ENCODE measurements at places on chromosomes 12 and 14.
A peak's percentile ranks its signal among the peaks of the same experiment; 100 is the strongest.

DNA sequence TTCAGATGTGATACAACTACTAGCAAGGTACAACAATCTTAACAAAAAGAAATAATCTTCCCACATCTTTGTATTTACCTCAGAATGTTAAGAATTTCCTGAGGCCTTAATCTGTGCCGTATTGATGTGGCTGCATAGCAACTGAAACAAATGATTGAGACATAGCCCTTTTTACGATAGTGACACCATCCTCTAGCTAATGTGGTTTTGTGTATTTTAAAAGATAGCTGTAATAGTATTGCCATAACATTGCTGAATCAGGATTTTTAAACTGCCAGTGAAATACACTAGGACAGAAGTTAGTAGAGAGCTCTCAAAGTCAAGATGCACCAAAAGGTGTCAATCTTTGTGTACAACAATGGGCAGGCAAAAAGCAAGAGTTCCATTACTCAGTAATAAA lies 11.9 kb downstream of the NPAS3 start:
- no peak for DNase-seq

DNA sequence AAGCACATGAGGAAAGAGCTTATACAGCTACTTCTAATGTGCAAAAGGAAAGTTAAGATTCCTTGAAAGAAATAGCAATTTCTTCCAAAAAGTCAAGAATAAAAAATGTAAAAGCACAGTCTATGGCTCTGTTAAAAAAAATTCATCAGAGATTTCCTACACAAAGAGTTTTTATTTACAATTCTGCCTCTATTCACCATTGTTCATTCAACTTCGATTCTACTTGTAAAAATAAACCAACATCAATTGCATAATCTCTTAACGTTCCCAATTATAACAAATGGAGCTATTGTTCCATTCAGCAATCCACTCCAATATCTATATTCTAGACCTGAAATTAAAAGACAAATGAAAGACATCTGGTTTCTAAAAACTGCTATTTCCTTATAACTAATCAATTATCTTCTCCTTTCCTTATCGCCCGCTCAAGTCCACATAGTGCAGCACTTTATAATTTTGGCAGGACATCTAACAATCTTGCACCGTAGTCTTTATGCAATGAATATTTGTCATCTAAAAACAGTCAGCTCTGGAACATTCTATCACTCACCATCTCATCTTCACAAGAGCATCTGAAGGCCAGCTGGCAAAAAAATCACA lies 6.2 kb downstream of the EIF2S3B start:
- no peak for DNase-seq

DNA sequence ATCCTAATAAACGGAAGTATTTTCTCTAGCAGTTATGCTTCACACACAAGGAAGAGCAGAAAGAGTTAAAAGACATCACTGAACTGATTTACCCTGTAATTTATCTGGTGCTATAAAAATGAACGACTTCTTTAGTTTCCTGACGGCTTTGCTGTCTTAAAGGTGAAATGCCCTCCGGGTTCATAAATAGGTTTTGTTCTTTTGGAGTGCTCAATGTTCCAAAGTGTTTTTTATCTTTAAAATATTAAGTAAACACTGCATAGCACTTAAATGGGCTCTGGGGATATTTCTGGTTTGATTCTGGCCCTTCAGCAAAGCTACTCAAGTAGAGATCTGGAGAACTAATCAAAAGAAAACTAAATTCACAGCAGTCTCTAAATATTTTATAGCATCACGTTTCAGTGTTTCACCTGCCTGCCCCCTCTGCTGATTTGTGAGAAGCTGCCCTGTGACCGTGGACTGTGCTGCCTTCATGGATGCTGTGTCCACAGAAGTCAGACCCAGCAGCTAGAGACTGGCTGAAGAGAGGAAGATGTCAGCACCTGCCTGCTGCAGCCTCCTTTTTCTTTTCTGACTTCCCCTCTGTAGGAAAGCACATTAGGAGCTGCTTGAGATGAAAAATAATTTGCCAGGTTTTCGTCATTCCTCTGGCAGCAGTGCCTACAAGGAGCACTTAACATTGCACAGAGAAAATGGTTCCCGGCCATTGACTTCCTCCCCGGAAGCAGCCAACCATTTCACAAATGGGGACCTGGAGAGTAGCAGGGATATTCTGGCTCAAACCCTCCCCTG lies 205.1 kb upstream of the FSCB start:
- no peak for DNase-seq

DNA sequence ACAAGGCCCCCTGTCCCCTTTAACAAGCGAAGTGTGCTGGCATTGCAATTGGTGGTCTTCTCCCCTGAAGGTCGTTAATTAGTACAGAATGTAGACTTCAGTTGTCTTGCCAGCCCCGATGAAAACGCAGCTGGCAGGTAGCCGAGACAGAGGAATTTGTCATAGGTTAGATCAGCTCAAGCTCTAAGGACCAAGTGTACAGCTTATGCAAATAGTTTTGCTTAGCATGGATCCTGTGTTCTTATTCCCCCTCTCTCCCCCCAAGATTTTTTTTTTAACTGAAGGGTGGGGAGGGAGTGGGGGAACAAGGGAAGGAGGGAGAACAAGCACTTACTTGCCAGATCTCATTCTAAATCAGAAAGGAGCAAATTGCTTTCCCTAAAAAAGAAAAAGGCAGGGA lies 58.6 kb upstream of the PARP11 start:
- DNase-seq: no peak

DNA sequence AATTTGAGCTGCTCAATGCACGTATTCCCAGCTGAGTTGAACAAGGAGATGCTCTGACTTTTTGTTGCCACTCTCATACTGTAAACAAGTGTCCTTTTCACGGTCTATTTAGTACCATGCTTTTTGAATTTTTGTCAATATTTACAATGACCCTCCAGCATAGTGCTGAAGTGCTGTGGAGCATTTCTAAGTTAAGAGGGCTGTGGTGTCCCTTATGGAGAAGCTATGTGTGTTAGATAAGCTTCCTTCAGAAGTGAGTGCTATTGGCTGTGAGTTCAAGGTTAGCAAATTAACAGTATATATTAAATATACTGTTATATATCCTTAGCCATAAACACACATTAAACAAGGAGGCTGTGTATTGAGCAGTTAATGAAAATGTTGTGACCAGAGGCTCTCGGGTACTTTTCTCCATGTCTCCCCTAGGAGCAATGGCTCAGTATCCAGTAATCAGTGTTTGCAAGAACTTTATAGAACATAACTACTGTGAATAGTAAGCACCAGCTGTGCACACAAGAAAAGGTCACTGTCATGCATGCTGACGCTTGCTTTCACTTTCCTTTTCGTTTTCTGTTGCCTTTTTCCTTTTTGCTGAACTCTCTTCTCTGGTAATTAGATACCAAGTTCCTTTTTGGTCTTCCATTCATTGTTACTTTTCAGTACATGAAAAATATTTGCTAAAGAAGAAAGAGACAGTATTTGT lies 187.2 kb upstream of the NEDD1 start:
- DNase-seq: peak; percentile 61

DNA sequence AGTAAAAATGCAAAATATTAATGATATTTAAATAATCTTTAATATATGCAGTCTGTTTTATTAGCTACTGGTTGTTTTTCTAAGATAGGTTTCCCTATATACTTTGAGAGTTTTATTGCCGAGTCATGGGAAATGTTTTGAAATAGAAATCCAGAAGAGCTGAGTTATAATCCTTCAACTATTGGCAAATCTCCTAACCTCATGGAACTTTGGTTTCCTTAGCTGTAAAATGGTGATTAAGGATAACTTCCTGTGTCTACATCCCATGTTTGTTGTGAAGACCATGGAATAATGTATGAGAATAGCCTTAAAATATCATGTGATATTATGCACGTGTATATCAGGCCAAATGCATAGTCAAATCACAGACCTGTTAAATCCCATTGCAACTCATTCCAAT lies 51.0 kb downstream of the UNC79 start:
- DNase-seq: no peak

DNA sequence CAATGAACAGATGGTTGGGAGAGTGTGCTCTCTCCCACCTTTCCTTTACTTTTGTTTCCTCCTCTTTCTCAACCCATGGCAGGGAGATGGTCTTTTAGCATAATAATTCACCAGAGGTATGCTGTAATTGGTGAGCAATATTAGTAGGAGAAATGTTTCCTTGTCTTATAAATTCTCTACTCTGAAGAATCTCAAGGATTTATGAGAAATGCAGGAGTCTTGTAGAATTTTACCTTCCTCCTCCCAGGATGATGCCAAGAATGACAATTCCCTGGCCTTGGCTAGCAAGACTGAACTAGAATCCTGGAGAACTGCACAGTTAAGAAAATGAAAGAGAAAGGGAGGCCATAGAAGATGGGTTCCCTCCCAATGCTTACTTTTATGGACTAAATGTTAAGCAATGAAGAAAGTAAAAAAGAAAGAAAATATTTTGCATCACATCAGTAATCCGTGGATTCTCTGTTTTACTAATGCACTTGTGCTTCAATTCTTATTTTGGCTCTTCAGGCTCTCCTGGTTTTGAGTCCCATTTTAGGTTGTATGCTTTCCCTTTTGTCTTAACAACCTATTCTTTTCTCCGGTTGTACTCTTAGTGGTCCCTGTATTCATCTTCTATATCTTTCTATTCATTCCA lies 192.9 kb upstream of the GARIN6 start:
- DNase-seq: no peak

- no peak for DNase-seq
These were observed 34.6 kb upstream of the ANKRD9 start for GRCh38 chr14:102544046-102544746.

- DNase-seq: no peak
These were observed 145.3 kb upstream of the DCN start for GRCh38 chr12:91327889-91328288.

DNA sequence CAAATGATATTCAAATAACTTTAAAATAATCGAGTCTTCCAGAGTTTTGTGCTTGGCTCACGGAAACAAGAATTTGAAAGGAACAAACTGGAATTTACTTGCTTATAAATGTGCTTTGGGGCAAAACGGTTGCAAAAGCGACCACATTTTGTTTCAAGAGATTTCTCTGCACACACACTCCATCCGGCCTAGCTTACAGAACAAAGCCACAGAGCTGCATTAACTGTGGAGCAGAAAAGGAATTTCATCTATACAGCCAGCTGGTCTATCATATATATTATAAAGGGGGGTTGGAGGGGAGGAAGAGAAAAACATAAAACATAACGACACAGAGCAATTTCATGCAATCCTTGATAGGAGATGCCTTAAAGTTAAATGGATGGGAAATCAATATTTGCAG lies 153.0 kb downstream of the MYRFL start:
- no peak for DNase-seq

- DNase-seq: no peak
These were observed 36.8 kb upstream of the TUBA1A start for GRCh38 chr12:49225576-49226166.
